ENCODE measurements at places on chromosomes 2 and 18.

DNA sequence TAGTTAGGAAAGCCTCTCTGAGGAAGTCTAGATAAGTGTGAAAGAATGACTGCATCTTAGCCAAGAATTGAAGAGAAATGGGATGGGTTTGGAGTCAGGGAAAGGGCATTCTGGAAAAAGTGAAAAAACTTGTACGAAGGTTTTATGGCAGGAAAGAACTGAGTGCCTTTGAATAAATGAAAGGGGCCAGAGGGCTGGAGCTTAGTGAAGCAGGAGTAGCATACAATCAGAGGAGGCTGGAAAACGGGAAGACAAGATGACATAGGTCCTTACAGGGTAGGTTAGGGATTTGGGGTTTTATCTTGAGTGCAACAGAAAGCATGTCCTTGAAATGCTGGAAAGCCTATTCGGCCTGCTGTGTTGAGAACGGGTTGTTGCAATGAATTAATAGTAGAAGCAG lies 152.6 kb upstream of the RND3 start:
- DNase-seq, result no peak

- no peak for DNase-seq
These were observed at the start of gene NCK2 for GRCh38 chr2:105744909-105745853. Gene NCK2, plus strand, starts transcription at chr2:105744912. Its CDS starts 110,152 bp downstream, at chr2:105855064.

DNA sequence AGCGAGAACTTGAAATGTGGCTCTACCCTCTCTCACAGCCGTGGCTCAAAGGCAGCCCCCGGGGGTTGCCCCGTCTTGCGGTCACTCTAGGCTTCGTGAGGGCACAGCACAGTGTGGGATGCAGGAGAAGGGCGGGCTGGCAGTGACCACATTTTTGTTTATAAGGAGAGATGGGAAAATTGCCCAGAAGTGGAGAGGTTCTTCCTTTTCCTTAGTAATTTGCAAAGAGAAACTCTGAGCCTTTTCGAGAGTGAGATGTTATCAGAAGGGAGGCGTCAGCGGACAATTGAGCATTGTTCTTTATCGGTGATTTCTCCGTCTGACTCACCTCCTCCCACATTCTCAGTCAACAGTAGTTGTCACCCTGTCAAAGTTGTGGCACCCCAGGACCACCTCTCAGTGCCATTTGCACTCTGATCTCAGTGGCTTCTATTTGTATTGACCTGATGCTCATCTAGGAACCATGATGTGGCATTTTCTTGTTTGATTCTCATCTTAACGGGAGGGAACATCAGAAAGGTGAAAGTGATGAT lies 89.6 kb downstream of the ACAA2 start:
- DNase-seq, result no peak

GRCh38 chr2:105328281-105329196 lies 996 bp downstream of the TGFBRAP1 start:
- peak; percentile 34 for DNase-seq

- no peak for DNase-seq
These were observed 675.5 kb upstream of the SLC8A1 start for GRCh38 chr2:41127351-41127750.

DNA sequence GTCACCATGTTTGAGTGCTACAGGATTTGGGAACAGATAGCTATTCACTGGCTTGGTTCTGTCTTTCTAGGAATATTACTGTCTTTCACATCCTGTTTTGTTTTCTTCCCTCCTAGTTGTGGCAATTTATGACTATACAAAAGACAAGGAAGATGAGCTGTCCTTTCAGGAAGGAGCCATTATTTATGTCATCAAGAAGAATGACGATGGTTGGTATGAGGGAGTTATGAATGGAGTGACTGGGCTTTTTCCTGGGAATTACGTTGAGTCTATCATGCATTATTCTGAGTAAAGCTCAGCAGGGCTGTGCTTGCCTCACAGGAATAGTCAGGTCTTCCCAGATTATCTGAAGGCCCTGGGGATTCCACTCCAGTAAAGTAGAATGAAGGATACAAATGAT lies 98.9 kb downstream of the ABI2 start:
- no peak for DNase-seq

DNA sequence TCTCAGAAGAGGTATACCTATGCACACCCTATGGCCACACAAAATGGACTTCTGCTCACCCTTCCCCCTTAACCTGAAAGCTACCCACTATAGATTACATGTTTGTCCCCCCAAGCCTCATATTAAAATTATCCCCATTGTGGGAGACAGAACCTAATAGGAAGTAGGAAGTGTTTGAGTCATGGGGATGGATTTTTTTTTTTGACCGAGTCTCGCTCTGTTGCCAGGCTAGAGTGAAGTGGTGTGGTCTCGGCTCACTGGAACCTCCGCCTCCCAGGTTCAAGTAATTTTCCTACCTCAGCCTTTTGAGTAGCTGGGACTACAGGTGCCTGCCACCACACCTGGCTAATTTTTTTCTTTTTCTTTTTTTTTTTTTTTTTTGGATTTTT lies 98.6 kb downstream of the MREG start:
- no peak for DNase-seq

GRCh38 chr2:223586261-223586660 lies 15.9 kb downstream of the SCG2 start:
- no peak for DNase-seq

- DNase-seq, result no peak
These were observed 107.5 kb downstream of the TTC27 start for GRCh38 chr2:32735348-32735747.

DNA sequence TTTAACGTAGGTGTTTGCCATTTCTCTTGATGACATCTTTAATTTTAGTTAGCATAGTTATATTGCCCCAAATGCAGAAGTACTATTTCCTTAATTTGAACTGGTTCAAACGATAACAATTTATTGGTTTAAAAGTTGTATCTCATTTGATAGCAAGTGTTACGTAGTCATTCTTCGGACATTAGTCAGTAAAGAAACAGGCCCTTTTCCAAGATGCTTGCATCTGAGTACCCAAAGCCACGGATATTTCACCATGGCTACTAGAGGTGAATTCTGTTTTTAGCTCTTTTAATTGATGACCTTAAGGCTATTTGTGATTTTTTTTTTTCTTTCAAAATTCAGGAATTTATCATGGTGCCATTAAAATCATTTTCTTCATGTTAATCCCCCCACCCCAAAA lies 32.1 kb downstream of the GLS start:
- DNase-seq, result no peak

- DNase-seq, result no peak
These were observed 94.6 kb downstream of the NYAP2 start for GRCh38 chr2:225494100-225494459.

GRCh38 chr18:43155842-43156241 lies 40.4 kb upstream of the RIT2 start:
- no peak for DNase-seq

DNA sequence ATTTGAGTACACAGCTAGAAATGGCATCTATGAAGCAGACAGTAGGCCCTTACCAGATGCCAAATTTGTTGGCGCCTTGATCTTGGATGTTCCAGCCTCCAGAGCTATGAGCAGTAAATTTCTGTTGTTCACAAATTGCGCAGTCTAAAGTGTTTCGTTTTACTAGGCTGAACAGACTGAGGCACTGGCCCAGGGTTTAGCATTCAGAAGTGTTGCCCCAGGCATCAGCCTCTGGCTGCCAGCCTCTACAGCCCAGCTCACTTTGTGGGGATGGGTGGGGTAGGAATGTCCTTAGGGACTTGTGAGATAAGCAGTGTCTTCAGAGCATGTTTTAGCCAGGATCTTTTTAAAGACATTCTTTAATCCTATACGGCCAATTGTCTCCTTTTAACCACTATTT lies 51.5 kb upstream of the MGAT5 start:
- DNase-seq, result no peak

- DNase-seq, result no peak
These were observed 238.7 kb upstream of the KCNH7 start for GRCh38 chr2:163077241-163077640.

DNA sequence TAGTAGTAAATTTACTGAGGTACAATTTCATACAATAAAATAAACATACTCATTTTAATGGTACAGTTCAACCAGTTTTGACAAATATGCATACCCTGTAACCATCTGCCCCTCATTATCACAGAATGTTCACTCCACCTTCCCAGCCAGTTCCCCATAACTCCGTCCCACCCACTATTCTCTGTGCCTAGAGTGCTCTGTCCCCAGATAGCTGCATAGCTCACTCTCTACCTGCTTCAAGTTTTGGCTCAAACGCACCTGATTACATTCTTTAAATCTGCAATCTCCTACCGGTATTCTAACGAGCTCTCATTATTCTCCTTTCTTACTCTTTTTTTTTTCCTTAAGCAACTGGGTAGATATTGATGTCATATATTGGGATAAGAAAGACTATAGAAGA lies 161.9 kb upstream of the SMAD7 start:
- no peak for DNase-seq

DNA sequence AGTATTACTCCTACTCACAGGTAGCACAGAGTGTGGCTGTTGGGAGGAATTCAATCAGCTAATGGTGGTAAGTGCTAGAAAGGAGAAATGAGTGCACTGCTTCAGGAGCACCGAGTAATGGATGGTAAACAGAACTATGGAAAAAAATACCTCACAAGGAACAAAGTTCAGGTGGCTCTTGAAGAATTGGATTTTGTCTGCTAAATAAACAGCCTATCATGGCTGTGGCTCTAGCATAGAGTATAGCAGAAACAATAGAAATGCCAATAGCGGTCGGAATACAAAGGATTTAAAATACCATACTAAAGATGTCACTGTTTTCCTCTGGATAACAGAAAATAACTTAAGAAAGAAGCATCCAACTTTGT lies 482.5 kb downstream of the NUP35 start:
- DNase-seq, result no peak

DNA sequence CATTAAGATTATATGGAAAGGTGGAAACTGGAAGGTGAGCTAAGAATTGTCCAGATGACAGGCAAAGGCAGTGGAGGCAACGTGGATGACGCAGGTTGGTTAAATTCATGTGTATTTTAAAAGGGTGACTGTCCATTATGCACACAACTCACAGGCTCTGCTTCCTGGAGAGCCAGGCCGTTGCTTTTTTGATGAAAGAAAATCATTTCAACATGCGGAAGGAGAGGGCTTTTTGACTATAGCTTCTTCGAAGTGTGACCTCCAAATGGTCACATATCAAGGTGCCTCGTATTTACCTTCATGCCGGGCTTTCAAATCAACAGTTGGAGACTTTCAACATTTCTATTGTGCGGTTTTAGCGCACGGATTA lies 126.7 kb downstream of the MYCN start:
- DNase-seq, result no peak

DNA sequence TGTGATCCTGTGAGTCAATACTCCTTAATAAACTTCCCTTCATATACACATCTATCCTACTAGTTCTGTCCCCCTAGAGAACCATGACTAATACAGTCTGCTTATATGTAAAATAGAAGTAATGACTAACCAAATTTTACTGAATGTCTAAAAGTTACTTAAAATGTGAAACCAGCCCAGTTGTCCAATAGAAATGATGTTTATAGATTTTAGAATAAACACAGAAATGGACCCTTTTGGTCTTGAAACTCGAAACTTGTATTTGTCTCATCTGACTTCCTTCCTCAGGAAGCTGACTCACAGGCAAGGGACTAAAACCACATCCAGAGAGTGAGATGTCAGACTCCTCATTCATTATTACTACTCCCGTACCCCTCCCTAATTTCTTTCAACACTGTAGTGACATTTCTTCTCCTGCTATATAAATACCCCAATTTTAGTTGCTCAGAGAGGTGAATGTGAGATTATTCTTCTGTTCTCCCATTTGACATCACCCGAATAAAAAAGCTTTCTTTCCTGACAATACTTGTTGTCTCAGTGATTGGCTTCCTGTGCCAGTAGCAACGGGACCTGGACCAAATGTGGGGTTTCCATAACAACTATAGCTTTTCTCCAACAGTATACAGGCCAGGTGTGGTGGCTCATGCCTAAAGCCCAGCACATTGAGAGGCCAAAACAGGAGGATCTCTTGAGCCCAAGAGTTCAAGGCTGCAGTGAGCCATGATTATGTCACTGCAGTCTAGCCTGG lies 486.0 kb downstream of the ERBB4 start:
- no peak for DNase-seq

GRCh38 chr2:218074031-218074430 lies 5.0 kb downstream of the RUFY4 start:
- DNase-seq, result no peak

DNA sequence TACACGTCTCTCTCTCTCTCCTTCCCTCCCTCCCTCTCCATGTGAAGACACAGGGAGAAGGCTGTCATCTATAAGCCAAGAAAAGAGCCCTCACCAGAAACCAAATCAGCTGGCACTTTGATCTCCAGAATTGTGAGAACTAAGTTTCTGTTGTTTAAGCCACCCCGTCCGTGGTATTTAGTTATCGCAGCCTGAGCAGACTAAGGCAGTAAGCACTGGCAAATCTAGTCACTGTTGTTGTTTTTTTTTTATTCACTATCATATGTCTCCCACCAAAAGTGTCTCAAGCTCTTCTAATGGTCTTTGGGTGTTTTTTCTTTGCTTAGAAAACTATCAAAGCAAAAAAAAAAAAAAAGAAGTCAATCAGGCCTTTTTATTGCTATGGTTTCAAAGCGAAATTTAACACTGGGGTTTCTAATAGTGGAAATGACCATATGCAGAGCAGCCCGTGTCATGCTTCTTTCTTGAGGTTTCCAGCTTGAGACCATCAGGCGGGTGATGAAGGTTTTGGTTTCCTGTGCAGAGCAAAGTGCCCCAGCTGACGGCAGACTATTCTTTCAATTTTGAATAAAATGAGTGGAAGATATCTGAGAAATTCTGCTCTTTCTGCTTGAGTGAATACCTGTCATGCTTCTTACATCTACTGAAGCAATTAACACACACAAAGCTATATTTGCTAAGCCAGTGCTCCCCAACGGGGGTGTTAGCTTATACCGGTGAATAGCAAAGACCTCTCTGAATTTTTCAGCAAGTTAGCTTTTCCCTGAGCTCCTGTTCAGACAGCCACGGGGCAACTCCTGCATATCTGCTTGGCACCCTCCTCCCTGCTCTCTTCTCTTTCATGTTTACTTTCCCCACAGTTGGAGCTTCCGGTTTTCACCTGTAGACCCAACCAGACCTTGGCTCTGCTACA lies 394.1 kb upstream of the ATP5MC3 start:
- no peak for DNase-seq

GRCh38 chr2:171709011-171709685 lies 21.9 kb downstream of the DYNC1I2 start:
- no peak for DNase-seq

DNA sequence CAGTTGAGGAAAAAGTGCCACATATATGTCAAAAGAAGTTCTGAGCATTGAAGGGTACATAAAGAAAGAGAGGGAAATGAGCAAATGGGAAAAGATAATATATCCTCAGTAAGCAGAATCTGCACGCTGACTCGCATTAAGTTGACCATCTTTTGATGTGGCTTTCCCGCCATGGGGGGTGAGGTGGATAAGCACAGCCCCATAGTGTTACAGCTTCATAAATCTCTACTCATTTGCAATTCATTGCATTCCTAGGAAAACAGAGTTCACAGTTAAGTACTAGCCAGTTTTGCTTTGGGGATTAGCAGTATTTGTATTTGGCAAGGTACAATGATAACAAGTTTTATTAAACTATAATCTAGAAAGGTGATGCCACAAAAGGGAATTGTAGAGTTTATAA lies 814.2 kb downstream of the LRP1B start:
- DNase-seq, result no peak

- no peak for DNase-seq
These were observed 260.4 kb upstream of the SIX3 start for GRCh38 chr2:44680983-44681531.

GRCh38 chr2:236698016-236698627 lies 128.5 kb downstream of the ACKR3 start:
- DNase-seq, result no peak
